ENCODE measurements at places on chromosomes 11 and 22.

DNA sequence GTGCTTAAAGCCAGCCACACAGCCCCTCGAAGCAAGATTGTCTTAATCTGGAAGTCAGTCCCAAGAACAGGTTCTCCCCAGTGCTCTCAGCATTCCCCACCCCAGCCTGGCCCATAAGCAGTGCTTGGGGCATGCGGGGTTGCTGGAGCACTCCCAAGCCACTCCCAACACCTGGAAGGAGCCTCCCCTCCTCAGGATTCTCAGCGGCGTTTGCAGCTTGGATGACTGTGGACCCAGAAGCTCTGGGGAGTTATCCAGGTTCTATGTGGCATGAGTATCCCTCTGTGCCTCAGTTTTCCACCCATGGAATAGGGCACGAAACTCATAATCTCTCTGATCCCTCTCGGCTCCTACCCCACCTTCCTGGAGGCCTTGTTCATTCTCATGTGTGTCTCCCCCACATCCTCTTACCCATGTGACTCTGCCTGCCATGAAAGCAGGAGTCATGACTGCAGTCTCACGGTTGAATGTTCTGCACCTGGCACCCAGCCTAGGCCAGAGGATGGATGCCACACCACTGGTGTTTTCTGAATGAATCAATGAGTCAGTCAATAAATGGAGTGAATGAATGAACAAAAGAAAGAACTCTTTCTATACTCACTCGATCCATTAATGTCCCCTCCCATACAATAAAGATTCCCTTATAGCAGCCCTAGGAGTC is 33.4 kb upstream of the WNT7B start:
- DNase-seq = no peak

GRCh38 chr11:1060852-1061616 is 13.6 kb upstream of the MUC2 start:
- DNase-seq = no peak

DNA sequence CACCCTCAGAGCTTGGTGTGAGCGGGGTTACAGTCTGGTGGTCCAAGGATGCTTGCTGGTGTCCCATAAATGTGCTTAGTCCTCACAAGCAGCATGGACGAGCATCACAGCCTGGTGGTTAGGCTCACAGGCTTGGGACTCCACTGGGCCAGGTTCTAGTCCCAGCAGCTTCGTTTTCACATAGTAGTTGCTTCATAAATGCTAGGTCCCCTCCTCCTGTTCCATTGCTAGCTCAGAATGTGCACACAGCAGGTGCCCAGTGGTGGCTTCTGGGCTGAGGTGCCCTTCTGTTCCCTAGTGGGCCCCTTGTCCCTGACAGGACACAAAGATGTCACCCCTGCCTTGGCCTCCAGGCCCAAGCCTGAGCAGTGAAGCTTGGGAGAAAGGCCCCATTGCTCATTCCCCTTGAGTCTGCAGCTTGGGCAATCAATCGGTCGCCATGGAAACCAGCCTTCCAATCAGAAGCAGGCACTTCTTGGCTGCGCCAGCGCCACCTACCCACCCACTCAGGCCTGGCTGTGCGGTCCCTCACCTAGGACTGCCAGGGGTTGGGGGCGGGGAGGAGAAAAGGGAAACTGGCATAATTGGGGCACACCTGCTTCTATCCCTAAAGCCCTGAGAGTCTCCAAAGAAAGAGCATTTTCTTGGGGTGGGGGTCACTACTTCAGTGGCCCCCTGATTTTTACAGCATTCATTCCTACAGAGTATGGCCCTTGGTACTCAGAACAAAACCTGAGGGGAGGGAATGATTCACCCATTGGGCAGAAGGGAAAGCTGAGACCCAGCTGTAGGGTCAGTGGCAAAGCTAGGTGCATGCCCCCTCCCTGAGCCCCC is 48.1 kb downstream of the CYTH4 start:
- DNase-seq = peak; percentile 52

DNA sequence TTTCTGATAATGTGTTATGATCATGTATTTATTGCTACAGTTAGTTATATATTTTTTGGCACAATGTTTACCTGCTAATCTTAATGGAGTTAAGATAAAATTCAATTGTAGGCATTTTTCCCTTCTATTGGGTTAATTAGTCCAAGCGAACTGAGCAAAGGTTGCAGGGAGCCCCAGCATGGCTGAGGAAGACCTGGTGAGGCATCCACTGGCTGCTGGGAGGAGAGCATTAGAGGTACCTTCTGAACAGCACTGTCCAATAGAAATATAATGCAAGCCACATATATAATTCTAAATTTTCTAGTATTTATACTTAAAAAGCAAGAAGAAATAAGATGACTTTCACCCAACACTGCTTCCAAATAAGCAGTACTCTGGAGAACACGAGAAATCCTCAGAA is 689 bp upstream of the TMEM126A start:
- DNase-seq = no peak

DNA sequence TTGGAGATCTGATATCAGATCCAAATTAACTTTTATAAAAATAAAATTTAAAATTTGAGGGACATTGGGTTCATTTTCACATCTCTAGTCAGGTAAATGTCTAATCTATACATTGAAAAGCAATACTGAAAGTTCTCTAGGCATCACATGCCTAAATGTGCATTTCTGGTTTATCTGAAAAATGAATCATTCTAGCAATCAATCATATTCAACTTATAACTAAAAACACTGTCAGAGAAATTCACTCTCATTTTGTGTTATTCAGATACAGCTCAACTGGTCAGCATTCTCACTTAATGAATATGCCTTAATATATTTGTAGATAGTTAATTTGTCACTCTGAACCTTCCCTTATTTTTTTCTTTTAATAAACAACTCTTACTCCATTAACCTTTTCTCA is 243.2 kb downstream of the CASP12 start:
- DNase-seq = no peak

GRCh38 chr11:65468874-65469333 is 29.9 kb upstream of the MALAT1 start:
- DNase-seq = no peak

- no peak for DNase-seq
These were observed 27.5 kb upstream of the HIKESHI start for GRCh38 chr11:86274503-86274902.

DNA sequence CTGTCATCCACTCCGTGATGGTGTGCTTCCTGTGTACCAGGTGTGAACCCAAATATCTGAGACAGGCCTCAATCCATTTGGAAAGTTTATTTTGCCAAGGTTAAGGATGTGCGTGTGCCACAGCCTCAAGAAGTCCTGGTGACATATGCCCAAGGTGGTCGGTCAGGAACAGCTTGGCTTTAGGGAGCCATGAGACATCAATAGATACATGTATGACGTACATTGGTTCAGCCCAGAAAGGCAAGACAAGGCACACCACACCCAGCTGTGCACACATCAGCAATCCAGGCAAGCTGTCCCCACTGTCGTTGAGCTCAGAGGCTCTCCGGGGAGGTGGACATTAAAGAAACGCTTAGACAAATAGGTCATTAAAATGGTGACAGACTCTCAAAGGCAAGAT is 56.8 kb upstream of the SHANK2 start:
- no peak for DNase-seq

DNA sequence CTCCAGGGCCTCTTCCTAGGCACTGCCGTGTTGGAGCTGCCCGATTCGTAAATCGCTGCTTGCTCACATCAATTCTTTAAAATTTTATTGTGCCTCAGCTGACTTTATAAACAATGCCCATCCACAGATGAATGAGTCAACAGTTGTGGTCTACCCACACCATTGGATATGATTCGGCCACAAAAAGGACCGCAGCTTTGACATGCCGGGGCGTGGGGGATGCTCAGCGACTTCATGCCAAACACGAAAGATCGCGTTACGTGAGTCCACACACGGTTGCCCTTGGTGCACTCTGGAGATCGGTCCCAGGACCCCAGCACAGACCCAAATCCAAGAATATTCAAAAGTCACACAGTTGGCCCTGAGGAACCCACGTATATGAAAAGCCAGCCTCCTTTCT is 195.7 kb downstream of the CTTN start:
- DNase-seq = no peak

- DNase-seq = no peak
These were observed 232.0 kb downstream of the NTM start for GRCh38 chr11:131602431-131602830.

DNA sequence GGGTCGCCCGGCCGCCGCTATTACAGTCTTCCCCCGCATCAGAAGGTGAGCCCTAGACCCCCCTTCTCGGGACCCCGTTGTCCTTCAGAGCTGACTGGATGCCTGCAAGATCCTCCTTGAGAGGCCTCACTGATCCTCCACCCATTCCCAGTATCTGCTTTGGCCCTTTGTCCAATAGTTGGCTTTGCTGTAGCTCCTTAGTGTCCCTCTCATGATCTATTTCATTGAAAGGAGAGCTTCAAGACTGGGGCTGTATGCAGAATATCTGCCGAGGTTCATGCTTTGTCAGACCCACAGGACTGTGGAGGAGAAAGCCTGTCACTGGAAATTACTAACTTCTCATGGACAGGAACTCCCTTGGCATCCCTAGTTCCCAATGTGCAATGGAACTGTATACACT is 499 bp downstream of the DLAT start:
- no peak for DNase-seq

DNA sequence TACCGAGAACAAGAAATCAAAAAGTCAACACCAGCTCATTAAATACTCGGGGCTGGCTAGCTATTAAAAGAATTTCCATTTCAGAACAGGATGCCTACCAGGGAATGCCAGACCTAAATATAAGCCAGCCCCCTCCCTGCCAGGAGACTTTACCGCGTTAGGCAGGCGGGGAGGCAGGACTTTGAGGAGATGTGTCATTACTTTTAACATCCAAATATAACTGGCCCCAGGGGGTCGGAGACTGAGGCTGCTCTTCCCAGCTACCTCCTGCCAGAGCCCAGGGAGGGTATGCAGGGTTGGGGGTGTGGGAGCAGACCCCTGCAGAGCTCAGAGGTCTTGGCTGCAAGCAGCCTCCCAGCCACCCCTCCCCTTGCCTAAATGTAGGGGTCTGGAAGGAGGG is 183.5 kb downstream of the DSCAML1 start:
- no peak for DNase-seq

- DNase-seq = no peak
These were observed 10.6 kb downstream of the WNT7B start for GRCh38 chr22:45966320-45966894.

GRCh38 chr11:112734207-112734606 is 227.0 kb upstream of the NCAM1 start:
- peak; percentile 3 for DNase-seq

GRCh38 chr22:47782328-47783075 is 1020.1 kb downstream of the TBC1D22A start:
- DNase-seq = no peak

GRCh38 chr22:37196539-37197450 is 8.7 kb upstream of the C1QTNF6 start:
- DNase-seq = no peak

DNA sequence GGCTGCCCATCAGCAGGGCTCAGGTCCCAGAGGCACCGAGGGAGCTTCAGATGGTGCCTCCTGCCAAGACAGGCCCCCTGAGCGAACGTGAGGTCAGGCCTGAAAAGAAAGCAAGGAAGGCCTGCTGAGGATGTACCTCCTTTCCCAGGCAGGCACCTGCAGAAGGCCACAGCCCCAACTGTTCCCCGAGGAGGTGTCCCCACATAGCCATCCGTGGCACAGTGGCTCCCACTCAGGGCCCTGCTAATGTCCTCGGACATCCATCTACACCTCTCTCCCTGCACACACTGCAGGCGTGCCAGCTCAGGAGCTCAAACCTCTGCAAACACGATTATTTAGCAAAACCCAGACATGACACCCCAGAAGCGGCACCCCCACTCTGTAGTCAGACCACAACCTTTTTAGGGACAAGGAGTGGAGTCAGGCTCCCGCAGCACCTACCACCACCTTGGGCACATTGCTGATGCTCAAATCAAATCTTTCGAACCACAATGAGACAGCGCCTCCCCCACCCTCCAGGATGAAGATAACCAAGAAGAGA is 36.9 kb downstream of the SHANK2 start:
- no peak for DNase-seq

- no peak for DNase-seq
These were observed 129.4 kb downstream of the SBF2 start for GRCh38 chr11:10164621-10165020.

DNA sequence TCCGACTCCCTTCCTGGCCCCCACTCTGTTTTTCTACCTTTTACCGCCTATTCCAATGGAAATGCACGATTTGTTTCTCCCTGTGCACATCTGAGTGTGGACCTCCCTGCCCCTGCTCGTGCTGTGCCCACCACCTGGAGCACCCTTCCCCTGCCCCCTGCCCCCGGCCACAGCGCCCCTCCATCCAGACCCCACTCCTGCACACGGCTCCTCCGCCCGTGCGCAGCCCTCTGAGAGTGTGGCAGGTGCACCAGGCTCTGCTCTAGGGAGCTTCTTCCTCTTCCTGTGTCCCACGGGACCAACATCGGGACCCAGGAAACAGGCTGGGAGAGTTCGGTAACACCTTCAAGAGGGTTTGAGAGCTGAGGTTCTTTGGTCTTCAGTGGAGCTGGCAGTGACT is 62.9 kb downstream of the LRP5 start:
- no peak for DNase-seq
